ENCODE measurements at places on chromosomes 16 and 17. TPM values are rescaled to one million over a fixed set of nuclear protein-coding genes. Genes with fewer than 3 reads are reported as not detected.

Gene SLC38A8
- total RNA-seq, result not detected

- DNase-seq, result no peak
These were observed 397.3 kb downstream of the SHISA9 start for GRCh38 chr16:13298666-13299065.

DNA sequence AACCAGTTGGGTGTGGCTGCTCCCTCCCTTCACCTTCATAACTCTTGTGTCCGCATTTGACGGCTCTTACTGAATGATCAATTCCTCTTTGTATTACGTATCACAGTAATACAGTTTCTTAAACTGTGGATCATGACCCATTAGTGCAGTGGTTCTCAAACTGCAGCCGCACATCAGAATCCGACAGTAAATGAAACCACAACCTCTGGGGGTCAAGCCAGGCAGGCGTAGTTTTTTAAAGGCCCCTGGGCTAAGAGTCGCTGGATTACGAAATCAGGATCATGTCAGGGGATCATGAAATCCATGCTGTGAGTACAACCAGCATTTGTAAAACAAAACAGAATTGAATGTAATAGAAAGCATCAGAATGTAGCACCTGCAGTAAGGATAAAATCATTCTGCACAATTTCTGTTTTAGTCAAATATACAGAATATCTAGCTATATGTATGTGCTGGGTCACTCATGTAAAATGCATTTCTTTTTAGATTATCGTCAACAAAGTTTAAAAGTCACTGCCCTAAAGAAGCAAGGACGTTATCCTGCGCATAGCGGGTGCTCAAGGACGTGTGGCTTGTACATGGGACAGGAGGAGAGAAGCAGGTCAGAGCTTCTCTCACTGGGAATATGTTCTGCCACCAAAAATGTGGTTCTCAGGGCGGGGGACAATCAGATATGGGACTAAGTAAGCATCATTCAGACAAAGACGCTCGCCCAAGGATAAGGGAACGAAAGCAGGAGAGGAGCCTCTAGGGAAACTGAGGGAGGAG lies 113.1 kb downstream of the ZFHX3 start:
- no peak for DNase-seq

Gene SRCIN1
- total RNA-seq, result 0.20 TPM

Gene SEZ6L2
- total RNA-seq, result 0.08 TPM

Gene SNN
- total RNA-seq, result 6.2 TPM

DNA sequence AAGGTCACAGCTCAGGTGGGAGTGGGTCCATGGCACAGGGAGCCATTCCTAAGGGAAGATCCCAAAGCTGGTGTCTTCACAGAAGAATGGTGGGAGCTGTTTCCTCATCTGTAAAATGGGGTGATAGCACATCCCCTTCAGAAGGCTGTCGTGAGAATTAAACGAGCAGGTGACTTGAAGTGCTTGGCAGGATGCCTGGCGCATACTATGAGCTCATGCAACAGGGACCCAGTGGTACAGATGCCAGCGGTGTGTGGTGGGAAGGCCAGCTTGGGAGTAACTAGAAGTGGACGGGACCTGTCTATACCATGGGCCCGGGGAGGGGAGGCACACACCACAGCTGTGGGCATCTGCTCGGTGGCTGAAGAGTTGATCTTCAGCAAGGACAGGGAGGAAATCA lies 189.3 kb upstream of the TNRC6C start:
- no peak for DNase-seq

GRCh38 chr17:194828-195602 lies 13.6 kb upstream of the DOC2B start:
- no peak for DNase-seq

Gene TAT
- total RNA-seq, result not detected

Gene ERI2
- 12.4 TPM for total RNA-seq

Gene PTX4
- total RNA-seq, result not detected

All from activated CD4-positive, alpha-beta memory T cell treated with anti-CD3 and anti-CD28 coated beads, Interleukin-2, amount 10 ng/mL, durations not matched to agents 7 days and 5 days (primary cell).